ENCODE measurements at places on chromosomes 6 and 20.

GRCh38 chr6:87697581-87698546 is 4.2 kb downstream of the AKIRIN2 start:
- peak; percentile 77 for DNase-seq

- DNase-seq: no peak
Observed at GRCh38 chr20:59403261-59403961, 103.0 kb downstream of the EDN3 start.

- DNase-seq: no peak
Observed at GRCh38 chr20:38927902-38928578, 1.8 kb downstream of the FAM83D start.

DNA sequence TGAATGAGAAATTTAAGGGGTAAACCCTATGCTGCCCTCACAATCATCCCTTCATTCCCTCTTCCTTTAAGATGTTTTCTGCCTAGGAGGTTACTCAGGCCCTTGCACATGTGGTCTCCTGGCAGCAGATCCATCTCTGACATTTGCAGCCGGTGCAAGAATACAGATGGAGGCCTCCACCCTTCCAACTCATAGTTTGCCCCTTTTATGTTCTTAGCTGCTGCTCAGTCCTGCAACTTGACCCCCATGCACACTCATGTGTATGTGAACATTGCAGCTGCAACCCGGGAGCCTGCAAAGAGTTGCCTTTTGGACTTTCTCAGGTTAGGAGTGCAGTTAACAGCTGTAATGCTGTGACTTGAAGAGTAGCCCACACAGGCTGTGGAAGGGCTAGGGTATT is 131.9 kb upstream of the SGK1 start:
- no peak for DNase-seq

DNA sequence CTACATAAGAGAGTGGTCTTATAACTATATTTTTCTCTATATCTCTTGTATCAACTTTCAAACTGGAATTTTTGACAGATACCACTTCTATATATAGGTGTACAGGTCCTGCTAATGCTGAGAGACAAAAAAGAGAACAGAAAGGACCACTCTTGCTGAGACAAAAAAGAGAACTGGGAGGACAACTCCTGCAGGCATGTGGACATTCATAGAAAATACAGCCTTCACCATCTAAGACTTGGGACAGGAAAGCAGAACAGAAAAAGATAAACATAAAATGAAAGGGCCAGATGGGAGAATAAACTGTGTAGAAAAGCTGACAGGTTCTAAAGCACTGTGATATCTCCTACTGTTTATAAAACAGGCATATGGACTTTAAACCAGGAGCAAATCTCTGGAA is 541.0 kb upstream of the ADGRB3 start:
- DNase-seq: no peak

GRCh38 chr6:143215363-143215762 is 154.7 kb downstream of the AIG1 start:
- no peak for DNase-seq

DNA sequence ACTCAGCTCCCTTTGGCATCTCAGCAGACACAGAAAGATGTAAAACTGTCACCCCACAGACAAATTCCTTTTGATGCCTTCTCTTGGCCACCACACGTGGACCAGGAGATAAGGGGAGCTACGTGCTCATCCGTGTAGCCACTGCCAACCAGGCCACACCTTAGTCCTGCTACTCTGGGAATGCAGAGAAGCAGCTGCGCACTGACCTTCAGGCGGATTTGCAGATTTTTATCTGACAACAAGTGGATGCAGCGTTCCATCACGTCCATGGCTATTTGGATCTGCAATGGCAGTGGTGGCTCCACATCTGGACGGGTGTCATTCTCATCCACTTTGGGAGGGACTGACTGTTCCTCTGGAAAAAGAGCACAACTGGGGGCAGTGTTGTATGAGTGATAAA is 30.8 kb downstream of the TTI1 start:
- no peak for DNase-seq
